Left renal pelvis (tissue), 4 donors: ENCODE measurements at places on chromosomes 3 and 15. TPM values are rescaled to one million over a fixed set of nuclear protein-coding genes. Genes with fewer than 3 reads are reported as not detected.

GRCh38 chr3:25665315-25666280, 891 bp upstream of the TOP2B start:
- peak; percentile 36 for DNase-seq

The HMG20A gene
- polyA plus RNA-seq, result 69.2 TPM

The RNF111 gene
- polyA plus RNA-seq, result 33.9 TPM

The PTH1R gene
- 131 TPM for polyA plus RNA-seq

The NME9 gene
- polyA plus RNA-seq, result 2.0 TPM

- DNase-seq, result no peak
These were observed 71.9 kb downstream of the SYNM start for GRCh38 chr15:99176757-99177156.

GRCh38 chr3:189338366-189338765, 166.6 kb downstream of the TPRG1 start:
- no peak for DNase-seq

DNA sequence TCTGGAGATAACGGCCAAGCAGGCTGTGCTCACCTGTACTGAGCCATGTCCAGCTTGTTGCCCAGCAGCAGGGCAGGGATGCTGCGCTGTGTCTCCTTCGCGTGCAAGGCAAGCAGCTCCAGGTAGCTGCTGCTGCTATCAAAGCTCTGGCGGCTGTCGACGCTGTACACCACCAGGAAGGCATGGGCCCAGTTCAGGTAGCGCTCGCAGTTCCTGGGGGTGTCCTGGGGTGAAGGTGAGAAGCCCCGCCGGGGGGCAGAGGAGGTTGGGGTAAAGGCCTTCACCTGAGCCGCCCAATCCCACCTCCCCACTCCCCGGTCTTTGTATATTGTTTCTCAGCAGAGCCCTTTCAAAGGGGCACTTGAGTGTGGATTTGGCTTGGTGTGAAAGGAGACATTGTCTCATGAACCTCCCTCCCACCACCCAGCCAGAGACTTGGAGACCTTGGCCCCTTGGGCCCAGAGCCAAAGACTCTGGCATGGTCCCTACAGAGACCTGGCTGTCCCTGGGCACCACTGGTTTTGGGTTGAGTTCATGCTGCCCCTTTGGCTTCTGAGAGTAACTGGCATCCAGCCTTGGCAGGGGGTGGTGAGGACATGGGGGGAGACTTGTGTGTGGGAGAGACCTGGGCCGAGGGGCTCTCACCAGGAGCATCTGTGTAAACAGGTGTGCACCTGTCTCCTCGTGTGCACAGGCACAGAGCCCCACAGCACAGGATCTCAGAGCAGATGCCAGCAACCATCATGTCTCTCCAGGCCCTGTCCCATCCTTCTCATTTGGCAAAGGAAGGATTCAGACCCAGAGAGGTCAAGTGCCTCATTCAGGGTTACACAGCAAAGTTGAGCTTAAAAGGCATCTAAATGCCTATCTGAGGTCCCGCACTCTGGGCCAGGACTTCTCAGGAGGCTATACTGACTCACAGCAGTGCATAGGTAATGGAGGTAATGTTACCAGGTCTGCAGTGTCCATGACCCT, 9.1 kb downstream of the RASL12 start:
- DNase-seq, result no peak

The ADAMTS9 gene
- polyA plus RNA-seq, result 136 TPM

GRCh38 chr15:23424111-23424904, 22.7 kb downstream of the GOLGA6L2 start:
- no peak for DNase-seq

The GOLGA6B gene
- 1.1 TPM for polyA plus RNA-seq

GRCh38 chr3:196197524-196197923, 13.7 kb downstream of the ZDHHC19 start:
- no peak for DNase-seq
